HT1080 (cell line): ENCODE measurements at places on chromosomes 6 and 20.

GRCh38 chr6:169988769-169989550 is 237.5 kb downstream of the ERMARD start:
- DNase-seq = no peak

- no peak for DNase-seq
These were observed 229.8 kb downstream of the SOX4 start for GRCh38 chr6:21823371-21823770.

DNA sequence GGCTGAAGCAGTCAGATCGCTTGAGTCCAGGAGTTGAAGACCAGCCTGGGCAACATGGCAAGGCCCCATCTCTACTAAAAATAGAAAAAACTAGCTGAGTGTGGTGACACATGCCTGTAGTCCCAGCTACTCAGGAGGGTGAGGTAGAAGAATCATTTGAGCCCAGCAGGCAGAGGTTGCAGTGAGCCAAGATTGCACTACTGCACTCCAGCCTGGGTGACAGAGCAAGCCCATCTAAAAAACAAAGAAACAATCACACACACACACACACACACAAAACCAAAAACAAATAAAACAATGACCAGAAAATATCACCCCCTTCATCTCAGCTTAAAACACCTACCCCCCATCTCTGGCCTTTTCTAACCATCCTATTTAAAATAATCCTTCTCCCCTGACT is 68.0 kb downstream of the BTBD9 start:
- DNase-seq = peak; percentile 4

DNA sequence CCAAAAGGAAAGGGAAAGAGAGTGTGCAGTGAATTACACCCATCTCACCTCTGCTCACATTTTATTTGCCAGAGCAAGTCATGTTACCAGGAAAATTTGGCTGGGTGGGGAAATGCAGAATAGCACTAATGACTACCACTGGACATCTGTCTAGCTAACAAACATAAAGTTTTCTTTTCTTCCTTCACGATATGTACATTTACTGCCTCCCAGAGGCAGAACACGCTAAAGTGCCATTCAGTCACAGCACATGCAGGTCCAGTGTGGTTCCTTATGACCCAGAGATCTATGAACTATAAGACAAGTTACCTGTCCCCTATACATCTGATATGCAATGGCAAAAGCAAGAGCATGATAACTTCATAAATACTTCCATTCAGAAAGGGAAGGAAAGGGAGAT is 194.1 kb downstream of the OGFRL1 start:
- no peak for DNase-seq

DNA sequence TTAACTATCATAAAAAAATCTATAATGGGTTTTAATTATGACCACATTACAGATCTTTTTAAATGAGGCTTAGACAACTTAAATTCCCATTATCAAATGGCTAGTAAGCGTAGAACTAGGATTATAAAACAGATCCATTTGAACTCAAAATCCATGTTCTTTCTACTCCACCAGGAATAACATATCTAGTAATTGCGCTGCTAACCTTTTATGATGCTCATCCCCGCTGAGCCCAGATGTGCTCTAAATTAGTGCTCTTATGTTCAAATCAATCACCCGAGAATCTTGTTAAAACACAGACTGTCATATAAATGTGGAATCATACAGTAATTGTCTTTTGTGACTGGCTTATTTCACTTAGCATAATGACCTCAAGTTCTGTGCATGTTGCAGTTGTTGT is 903.1 kb downstream of the PHF3 start:
- DNase-seq = no peak

GRCh38 chr20:51022803-51023616 is at the start of gene KCNG1:
Gene KCNG1, minus strand, starts transcription at chr20:51023107. Its CDS starts 12,769 bp downstream, at chr20:51010338.
- DNase-seq = peak; percentile 49
